RCC 7860 (cell line): ENCODE measurements at places on chromosomes 5 and 9.

DNA sequence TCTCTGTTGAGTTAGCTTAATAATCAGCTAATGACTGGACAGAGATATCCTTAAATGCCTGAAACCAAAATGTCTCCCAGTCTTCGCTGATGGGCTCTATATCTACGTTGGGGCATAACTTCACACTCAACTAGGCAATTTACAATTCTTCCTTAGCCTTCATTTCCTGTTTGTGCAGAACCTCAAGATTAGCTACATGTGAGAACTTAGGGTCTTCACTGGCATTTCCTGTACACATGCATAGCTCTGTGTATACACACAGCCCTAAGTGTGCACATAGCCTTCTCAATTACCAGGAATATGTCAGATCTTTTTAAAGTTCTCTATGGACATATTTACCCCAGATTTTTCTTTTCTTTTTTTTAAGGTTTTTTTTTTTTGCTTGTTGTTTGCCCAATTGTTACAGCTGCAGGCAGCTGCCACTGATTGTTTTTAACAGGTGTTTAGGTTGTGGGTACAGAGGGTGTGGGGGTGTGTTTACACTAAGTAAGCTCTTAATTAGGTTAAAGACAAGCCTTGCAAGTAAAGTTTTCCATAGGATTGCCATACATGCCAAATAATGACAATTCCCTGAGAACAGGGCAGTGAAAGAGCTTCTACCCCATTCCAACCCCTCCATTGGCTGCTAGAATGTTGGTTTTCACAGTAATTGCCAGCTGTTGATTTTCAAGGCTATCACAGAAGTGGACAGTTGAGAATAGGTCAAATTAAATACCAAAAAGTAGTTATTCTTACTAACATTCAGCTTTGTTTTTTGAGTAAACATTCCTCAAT lies 441.0 kb downstream of the TLE4 start:
- no peak for DNase-seq

DNA sequence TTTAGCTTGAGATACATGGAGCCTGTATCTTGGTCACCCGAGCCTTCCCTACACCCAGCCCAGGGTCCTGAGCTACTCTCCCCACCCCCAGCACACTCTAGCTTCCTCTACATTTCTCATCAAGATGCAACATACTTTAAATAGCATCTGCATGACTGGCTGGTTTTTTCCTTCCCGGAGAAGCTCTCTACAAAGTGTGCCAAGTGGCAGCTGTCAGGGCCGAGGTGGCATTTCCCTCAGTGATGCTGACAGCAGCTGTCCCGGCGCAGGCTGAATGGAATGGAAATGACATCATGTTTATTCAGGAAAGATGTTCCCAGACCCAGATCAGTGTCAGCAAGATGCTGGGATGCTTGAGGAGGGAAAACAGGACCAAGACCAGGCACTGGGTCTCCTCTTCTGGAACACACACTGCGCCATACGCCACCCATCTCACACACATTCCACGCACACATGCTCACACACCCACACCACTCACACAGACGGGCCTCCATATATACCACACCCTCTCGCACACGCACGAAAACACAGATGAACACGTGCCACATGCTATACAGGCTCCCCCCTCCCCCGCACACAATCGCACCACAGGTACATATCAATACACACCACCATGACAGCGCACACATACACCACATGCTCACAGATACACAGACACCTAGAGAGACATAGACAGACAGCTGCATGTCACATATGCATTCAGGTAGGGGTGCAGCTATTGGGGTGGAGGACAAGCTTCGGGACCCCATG lies 67.8 kb downstream of the LHX2 start:
- peak; percentile 81 for DNase-seq

GRCh38 chr9:1171546-1171945 lies 121.4 kb downstream of the DMRT2 start:
- DNase-seq: no peak

DNA sequence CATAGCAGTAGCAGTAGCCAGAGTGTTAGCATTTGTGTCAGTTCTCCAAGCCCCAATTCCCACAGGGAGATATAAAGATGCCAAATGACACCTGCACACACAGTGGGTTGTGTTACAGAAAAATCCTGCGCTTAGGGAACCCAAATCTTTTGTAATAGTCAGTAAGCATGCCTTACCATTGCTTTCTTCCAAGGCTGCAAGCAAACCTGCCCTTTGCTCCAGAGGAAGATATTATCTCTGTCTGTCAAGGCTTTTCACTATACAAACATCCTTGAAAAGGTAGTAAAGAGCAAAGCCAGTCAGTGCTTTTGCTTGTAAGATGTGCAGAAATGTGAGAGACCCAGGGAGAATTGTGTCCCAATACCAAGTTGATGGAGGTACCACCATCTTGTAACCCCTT lies 2.9 kb downstream of the ANKDD1B start:
- no peak for DNase-seq

DNA sequence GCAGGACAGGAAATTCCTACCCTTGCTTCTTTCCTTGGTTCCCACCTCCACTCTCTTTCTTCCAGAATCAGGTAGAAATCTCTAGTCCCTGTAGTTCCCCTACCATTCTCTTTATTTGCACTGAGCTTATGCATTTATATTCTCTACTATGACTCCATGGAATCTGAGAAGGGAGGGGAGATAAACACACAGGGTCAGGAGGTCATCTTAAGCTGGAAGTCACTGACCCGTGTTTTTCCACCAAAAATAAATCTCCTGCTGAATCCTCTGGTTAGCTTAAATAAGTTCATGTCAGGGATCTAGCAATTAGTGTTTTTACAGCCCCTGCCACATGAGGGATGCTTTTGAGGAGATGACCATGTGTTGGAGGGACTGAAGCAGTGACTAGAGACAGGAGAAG lies 3.7 kb downstream of the ACTL7B start:
- no peak for DNase-seq

DNA sequence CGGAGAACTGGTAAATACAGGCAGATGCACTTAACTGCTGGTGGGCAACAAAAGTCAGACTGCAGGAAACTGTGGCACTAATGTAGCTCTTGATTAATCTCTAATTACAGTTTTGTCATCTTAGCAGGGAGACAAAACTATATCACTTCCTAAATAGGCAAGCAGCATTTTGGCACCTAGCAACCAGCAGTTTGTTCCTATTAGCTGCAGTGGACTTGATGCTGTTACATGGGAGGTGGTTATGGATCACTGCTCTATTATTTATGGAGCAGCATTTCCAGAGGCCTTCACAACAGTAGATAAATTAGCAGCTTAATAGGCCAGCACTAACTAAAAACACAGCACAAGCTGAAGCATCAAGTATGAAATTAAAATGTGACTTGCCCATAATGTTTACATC lies 518.3 kb upstream of the ITGA1 start:
- DNase-seq: no peak

GRCh38 chr5:41707853-41708603 lies 162.2 kb downstream of the OXCT1 start:
- peak; percentile 45 for DNase-seq

GRCh38 chr5:171388816-171389168 lies 1.1 kb downstream of the NPM1 start:
- no peak for DNase-seq

DNA sequence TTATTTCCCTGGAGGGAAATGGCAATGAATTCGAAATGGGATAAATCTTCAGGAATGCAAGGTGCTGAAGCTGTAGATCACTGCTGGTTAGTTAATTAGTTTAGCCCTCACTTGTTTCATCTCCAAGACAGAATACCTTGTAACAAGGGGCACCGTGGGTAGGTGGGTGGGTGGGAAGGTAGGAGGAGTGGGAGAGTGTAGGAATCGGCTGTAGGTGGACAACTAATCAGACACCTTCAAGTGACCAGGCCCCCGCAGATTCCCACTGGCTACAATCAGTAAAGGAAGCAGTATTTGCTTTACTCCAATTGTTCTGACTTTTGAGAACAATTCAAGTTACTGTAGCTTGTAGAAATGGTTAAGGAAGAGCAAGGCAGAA lies 293.7 kb downstream of the TLE1 start:
- DNase-seq: no peak

DNA sequence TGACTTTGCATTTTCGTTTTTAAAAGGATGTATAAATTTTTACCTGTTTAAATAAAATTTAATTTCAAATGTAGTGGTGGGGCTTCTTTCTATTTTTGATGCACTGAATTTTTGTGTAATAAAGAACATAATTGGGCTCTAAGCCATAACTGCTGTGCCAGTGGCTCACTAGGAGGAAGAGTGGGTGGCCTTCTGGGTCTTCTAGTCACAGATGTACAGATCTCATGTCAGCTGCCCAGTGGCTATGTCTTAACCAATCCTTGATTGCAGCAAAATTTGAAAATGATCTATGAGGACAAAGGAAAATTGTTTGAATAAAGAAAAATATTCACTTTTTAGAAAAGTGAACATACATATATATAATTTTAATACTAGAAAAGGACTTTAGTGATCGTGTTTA lies 5.4 kb downstream of the CTSL start:
- DNase-seq: no peak

DNA sequence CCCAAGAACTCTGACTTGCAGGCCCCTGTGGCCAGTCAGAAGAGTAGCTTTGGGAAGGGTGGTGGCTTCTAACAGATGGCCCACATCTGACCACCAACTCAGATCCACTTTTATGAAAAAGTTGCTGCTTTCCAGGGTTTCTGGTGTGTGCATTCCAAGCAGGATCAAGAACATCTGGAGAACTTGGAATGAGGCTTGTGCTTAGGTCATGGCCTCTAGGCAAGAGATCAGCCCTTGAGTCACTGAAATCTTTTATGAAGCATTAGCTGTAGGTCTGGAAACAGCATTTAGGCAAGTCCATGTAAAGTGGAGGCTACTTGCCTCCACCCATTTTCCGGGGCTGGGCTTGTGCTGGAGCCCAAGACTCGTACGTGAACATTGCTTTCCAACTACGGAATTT lies 433.3 kb downstream of the SH3GL2 start:
- no peak for DNase-seq

DNA sequence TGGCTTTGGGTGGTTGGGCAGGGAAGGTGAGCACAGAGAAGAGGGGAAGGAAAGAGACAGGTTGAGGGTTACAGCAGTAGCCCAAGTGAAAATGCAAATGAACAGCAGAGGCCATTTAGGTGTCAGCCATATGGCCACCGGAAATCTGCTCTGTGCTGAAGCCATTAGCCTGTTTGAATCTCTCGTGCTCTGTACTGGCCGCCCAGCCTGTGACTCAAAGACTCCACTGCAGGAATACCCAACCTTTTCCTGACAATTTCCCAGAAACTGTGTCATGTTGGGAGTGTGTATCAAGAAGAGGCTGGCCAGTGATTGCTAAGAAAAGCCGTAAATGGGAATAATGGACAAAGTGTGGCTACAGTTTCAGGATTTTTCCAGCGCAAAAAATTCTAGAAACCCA lies 35.9 kb upstream of the RAI14 start:
- DNase-seq: no peak

GRCh38 chr9:124764774-124765438 lies 6.2 kb downstream of the NR6A1 start:
- DNase-seq: no peak

GRCh38 chr5:35502206-35502605 lies 115.5 kb upstream of the SPEF2 start:
- DNase-seq: no peak

DNA sequence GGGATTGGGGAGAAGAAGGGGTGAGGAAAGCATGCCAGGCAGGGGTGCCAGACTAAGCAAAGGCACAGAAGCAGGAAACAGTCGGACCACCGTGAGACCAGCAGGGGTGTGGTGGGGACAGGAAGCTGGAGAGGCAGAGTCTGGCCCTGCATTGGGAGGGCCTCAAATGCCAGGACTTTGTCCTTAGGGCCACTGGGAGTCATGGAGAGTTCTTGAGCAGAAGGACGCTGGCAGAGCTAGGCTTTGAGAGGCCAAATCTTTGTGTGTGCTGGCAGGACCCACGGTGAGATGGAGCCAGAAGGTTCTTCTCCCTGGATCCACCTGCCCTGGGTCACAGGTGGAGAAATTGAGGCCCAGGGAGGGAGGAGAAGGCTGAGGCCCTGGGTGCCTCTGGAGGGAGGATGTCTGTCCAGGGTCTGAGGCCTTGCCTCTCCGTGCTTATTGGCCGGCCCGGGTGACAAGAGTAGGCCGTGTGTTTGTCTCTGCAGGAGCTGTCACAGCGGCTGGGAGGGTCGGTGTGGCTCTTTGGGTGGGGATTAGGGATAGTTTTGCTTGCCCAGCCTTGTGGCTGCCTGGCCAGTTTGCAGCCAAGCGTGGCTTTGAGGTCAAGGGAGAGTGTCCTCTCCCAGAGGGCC lies 1.8 kb upstream of the ENG start:
- DNase-seq: no peak

DNA sequence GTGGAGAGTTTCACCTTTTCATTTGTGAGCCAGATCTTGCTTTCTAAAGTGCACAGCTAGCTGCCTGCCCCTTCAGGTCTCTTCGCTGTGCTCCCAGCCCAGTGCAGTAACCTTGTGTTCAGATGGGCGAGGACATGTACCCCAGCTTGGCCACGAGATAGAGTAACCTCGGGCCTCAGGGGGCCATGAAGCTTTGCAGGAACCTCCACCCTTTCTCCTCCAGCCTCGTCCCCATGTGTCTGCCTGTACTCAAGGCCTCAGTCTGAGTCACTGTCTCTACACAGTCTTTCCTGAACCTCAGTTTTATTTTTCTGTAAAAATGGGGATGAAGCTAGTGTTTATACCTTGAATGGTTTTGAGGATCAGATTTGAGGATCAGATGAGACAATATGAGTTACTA lies 37.9 kb downstream of the ERGIC1 start:
- DNase-seq: no peak

GRCh38 chr5:178428341-178429155 lies 161.6 kb downstream of the COL23A1 start:
- no peak for DNase-seq

DNA sequence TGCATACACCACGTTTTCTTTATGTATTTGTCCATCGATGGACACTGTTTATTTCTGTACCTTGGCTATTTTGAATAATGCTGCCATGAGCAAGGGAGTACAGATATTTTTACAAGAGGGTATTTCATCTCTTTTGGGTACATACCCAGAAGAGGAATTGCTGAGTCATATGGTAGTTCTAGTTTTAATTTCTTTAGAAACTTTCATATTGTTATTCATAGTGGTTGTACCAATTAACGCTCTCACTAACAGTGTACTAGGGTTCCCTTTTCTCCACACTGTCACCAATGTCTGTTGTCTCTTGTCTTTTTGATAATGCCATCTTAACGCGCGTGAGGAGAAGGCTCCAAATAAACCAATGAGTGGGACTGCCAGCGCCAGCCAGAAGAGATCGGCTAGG lies 257.6 kb upstream of the EDIL3 start:
- no peak for DNase-seq

DNA sequence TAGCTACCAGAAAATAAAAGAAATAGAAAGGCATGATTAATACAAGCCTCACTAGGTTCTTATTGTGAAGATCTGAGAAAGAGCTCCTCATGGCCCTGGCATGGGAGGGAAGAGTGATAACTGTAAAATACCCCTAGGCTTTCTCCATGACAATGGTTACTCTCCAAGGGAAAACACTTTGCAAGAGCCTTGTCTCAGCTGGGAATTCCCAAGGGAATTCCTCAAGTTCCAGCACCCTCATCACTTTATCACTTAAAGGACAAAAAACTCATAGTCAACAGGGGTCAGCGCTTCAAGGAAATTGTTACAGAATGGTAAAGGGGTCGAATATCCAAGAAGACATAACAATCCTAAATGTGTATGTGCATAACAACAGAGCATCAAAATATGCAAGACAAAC lies 21.2 kb downstream of the SYK start:
- no peak for DNase-seq
